NCI-H1105 (cell line): ENCODE measurements at places on chromosomes 11 and 22.

GRCh38 chr11:83819931-83820549 is 533.9 kb upstream of the CCDC90B start:
- DNase-seq = peak; percentile 67

- no peak for DNase-seq
These were observed 71.8 kb upstream of the PAX6 start for GRCh38 chr11:31882951-31883392.

DNA sequence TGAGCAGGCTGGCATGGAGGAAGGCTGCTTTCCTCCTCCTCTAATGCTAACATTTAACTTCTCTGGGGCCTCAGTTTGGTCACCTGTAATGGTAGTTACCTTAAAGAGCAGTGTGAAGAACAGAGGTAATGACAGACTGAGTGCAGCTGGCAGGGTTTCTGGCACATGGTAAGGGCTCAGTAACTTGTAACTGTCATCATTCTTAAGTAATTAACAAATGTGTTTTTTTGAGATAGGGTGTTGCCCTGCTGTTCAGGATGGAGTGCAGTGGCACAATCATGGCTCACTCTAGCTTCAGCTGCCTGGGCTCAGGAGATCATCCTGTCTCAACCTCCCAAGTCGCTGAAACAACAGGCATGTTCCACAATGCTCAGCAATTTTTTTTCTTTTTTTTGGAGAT is 242.0 kb upstream of the SYN3 start:
- DNase-seq = peak; percentile 9

GRCh38 chr11:111088847-111089355 is 156.6 kb upstream of the POU2AF2 start:
- no peak for DNase-seq

DNA sequence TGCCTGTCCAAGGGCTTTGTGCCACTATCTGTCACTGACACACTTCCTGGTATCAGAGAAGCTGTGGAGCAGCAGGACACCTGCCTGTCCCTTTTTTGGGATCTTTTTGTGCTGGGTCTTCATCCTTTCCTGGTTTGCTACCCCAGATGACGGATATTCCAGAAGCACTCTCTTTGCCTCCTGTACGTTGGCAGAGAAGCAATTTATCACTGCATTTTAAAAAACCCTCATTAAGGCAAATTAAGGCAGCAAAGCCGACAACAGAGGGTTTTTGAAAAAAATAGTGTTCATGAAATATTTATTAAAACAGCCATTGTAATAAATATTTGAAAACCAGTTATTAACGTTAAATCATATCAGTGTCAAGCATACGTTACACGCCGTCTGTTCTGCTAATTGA is 209.6 kb upstream of the NTM start:
- no peak for DNase-seq

DNA sequence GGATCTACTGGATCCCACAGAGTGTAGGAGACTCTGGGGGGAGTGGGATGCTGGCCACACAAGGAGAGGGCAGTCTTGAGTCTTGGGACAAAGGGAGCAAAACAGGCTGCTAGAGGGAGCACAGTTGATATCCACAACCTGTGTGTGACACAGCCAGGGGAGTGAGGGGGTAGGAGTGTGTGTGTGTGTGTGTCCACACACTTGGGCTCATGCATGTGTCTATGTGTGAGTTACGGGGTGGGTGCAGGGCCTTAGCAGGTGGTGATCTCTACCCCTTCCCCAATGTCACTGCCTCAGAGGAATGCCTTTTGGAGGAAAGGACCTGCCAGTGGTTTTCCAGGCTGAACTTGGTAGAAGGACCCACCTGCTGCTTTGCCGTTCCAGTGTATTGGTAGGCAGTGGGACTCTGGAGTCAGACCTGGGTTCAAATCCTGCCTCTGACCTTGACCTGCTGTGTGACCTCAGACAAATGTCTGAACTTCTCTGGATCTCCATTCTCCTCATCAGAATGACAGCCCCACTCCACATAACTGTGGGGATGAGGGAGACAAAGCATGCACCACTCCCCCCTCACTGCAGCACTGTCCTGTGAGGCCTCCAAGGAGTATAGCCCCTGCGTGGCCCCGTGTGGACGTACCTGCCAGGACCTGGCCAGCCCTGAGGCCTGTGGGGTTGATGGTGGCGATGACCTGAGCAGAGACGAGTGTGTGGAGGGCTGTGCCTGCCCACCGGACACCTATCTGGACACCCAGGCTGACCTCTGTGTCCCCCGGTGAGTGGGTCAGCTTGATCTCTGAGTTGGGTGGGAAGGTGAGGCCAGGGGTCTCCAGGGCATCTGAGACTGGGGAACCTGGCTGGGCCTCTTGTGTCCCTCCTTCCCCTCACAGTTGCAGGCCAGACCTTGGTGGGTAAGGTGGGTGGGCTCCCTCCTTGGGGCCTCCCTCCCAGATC is 27.4 kb downstream of the OTOG start:
- DNase-seq = no peak

GRCh38 chr11:33643167-33643824 is 57.3 kb downstream of the C11orf91 start:
- DNase-seq = no peak
